ENCODE measurements at places on chromosomes 12 and 14.
A peak's percentile ranks its signal among the peaks of the same experiment; 100 is the strongest.

- no peak for DNase-seq
Observed at GRCh38 chr12:13534645-13535398, 338.3 kb downstream of the EMP1 start.

- no peak for DNase-seq
Observed at GRCh38 chr12:51901881-51902280, 5.4 kb upstream of the ACVRL1 start.

DNA sequence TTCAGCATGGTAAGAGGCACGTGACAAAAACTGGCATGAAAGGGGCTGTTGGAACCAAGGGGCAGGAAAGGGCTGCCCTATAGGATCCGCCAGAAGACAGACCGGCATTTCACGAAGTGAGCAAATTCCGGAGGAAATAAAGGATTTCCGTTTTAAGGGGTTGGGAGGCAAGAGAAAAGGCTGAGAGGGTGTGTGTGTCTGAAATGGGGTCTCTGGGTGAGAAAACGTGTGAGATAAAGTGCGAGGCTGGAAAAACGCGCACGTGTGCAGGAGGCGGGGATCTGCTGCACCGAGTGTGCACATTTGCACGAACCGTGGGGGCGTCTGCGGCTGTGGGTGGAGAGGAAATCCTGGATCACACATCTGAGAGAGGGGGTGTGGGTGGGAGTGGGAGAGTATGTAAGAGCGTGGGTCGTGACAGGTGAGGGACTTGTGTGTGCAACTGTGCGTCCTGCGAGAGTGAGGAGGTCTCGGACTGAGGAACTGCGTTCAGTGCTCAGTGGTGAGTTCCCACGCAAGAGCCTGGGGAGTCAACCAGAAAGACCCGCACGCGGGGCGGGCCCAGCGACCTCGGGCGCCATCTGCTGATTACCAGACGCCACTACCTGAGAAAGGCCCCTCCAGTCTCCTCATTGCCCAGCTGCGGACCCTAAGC lies 37.0 kb upstream of the P2RX7 start:
- DNase-seq = peak; percentile 15

DNA sequence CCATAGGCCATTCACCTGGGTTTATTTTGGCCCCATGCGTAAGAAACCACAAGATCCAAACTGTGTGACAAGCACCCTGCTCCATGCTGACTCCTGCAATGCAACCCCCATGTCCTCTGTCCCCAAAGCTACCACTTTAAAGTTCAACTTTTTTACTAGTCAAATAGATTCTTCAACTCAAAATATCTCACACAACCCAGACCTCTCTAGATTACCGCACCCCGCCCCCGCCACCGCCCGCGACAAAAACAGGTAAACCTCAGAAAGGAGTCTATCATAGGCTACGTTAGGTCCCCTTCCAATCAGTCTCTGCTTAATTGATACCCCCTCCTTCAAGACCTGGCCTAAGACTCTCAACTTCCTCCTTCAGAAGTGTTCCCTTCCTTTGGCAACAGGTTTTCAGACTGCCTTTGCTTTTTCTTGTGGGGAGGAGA lies 2.2 kb downstream of the ZFP36L1 start:
- DNase-seq = no peak

DNA sequence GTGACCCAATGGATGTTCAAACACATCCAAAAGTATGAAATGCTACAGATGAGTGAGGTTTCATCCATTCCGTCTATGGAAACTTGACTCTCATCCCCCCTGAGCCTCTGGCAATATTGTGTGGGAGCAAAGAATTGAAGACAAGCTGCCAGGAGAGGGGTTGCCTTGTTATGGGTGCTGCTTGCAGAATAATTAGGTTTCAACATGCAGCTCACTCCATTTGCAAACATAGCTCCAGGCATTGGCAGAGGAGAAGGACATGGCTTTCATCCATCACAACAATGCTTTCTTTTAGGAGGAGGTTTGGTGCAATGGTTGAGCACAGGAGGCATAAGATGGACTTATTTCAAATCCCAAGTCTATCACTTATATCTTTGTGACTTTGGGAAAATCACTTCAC lies 220.7 kb upstream of the SRRM4 start:
- DNase-seq = no peak

DNA sequence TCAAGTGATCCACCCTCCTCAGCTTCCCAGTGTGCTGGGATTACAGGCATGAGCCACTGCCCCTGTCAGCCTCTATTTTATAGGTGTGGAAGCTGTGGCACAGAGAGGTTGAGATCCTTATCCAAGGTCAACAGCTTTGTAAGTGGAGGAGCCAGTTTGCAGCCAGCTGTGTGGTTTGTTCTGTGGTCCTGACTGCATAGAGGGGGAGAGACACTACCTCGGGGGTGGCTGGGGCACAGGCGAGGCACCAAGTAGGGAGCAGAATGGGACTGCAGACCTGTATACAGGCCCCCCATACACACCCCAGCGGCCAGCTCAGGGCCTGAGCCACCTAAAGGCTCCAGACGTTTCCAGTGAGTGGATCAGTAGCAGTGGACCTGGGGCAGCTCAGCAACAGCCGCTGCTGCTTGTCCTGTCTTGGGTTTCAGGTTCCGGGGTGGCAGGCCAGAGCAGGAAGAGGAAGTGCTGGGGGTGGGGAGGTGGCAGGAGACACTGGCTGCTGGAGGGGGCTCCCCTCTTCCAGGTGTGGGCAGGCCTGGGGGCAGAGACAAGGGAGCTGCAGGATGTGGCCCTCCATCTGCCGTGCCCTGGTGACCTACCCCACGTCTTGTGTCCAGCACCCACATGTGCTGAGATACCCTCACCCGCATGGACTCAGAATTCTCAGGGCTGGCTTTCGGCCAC lies 11.0 kb downstream of the ORAI1 start:
- no peak for DNase-seq

DNA sequence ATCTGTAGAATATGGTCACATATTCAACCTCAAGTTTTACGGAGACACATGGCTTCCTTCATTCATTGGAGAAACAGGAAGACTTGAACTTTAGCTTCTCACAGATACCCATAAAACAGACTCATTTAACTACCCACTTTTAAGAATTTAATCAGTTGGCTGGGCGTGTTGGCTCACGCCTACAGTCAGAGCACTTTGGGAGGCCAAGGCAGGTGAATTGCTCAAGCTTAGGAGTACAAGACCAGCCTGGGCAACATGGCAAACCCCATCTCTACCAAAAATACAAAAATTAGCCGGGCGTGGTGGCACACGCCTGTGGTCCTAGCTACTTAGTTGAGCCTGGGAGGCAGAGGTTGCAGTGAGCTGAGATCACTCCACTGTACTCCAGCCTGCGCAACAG lies 64.7 kb upstream of the STAC3 start:
- DNase-seq = no peak

DNA sequence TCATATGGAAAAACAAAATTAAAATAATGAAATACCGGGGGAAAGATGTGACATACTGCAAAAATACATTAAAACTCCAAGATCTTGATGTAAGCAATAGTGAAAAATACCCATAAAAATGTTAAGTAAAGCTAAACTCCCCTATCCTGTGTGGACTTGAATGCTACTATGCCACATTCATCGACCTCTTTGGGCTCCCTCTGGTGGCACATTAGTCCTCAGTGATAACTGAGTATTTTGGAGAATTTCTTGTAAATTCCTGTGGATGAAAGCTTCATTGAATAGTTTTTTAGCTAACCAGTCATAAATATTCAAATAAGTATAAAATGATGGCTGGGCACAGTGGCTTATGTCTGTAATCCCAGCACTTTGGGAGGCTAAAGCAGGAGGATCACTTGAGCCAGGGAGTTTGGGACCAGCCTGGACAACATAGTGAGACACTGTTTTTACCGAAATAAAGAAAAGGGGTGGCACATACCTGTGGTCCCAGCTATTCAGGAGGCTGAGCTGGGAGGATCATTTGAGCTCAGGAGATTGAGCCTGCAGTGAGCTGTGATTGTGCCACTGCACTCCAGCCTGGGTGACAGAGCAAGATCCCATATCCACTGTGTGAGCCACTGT lies 42.4 kb upstream of the SGPP1 start:
- no peak for DNase-seq

- DNase-seq = no peak
Observed at GRCh38 chr12:131593406-131593805, 117.5 kb upstream of the SFSWAP start.

DNA sequence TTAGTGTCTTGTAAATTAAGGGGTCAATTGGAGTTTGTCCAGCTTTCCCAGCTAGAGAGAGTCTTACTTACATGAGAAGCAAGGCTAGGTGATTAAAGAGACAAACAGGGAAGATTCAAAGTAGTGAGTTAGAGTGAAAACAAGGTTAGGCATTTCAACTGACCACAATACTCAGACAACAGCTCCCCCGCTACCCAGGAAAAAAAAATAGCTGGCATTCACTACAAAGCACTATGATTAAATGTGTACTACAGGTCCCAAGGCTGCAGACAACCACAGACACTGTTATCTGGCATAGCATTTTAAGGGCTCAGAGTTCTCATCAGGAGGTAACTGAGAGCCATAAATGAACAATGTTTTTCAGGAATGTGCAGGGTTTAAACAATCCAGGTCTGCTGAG lies 680.9 kb downstream of the TMEM121 start:
- no peak for DNase-seq

- no peak for DNase-seq
Observed at GRCh38 chr14:81797315-81797714, 263.7 kb upstream of the SEL1L start.

- no peak for DNase-seq
Observed at GRCh38 chr14:28946267-28946666, 179.7 kb downstream of the FOXG1 start.

DNA sequence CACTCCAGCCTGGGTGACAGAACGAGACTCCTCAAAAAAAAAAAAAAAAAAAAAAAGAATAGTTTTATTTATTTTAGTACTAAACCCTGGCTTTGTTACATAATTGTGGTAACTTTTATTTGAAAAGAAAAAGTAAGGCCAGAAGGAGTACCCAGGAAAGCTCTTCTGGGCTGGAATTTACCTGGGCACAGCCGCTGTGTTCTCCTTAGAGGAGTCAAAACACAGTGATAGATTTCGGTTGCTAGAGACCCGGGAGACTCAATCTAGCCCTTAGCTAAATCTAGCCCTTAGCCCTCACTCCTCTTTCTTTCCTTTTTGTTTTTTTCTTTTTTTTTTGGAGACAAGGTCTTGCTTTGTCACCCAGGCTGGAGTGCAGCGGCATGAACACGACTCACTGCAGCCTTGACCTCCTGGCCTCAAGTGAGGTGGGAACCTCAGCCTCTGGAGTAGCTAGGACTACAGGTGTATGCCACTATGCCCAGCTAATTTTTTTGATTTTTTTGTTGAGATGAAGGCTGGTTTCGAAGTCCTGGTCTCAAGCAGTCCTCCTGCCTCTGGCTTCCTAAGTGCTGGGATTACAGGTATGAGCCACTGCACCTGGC lies 49.7 kb downstream of the SYNE2 start:
- no peak for DNase-seq

- no peak for DNase-seq
Observed at GRCh38 chr12:67797185-67797741, 148.7 kb downstream of the DYRK2 start.

- DNase-seq = no peak
Observed at GRCh38 chr14:99716850-99717681, 33.0 kb downstream of the CYP46A1 start.

- DNase-seq = no peak
Observed at GRCh38 chr12:114933428-114934160, 249.6 kb upstream of the TBX3 start.

DNA sequence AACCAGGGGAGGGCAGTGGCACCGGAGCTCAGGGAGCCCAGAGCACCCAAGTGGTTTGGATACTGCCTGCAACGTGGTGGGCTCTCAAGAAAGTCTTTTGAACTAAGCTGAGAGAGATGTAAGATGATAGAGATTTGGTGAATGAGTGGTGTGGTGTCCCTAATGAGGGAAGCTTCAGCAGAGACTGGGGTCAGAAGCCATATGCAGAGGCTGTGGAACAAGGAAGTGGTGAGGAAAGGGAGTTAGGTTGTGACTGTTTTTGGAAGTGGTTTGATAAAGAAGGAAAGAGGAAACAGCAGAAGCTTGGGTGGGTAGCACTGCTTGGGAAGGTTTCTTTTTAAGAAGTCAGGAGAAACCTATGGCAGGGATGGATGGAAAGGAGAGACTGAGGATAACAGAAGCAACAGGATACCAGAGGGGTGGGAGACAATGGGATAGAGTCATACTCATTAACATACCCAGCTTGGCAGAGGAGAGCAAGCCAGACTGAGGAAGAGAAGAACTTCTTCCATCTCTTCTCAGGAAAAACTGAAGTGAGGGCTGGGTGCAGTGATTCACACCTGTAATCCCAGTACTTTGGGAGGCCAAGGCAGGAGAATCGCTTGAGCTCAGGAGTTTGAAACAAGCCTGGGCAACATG lies 24.1 kb downstream of the SLC4A8 start:
- DNase-seq = no peak

DNA sequence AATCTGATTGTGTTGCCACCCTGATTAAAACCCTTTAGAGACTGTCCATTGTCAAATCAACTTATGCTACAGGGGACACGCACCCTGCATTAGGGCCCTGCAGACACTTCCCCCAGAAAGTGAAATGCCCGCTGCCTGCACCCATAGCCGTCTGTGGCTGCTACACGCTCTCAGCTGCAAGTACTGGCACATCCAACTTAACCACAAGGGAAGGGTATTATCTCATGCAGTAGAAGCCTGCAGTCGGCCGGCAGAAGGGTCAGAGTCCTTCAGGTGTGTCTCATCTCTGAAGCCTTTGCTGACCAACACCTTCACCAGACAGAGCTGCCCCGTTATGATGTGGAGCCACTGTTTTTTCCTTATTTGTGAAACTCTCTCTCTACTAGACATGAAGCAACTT lies 20.8 kb downstream of the CFAP251 start:
- DNase-seq = no peak

- peak; percentile 77 for DNase-seq
Observed at GRCh38 chr12:32390572-32391219, 8.7 kb upstream of the FGD4 start.

- no peak for DNase-seq
Observed at GRCh38 chr12:75836533-75836932, 195.0 kb downstream of the PHLDA1 start.

- DNase-seq = no peak
Observed at GRCh38 chr12:22802883-22803630, 178.1 kb downstream of the ETNK1 start.

DNA sequence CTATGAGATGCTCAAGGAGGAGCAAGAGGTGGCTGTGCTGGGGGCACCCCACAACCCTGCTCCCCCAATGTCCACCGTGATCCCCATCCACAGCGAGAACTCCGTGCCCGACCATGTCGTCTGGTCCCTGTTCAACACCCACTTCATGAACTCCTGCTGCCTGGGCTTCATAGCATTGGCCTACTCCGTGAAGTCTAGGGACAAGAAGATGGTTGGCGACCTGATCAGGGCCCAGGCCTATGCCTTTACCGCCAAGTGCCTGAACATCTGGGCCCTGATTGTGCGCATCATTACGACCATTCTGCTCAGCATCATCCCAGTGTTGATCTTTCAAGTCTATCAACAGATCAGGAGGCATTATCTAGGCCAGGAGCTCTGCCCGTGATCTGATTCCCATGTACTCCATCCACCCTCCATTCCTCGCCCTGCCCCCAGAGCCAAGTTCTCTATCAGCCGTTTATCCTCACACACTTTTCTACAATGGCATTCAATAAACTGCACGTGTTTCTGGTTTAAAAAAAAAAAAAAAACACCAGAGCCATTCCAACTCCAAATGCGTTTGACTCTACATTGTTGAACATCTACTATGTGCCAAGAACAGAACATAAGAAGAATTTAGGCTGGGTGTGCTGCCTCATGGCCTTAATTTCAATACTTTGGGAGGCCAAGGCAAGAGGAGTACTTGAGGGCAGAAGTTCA lies 17.5 kb downstream of the ATXN2 start:
- DNase-seq = no peak

GRCh38 chr12:109566424-109566823 lies 6.9 kb downstream of the MMAB start:
- no peak for DNase-seq
